Esophagus muscularis mucosa (tissue), 4 donors: ENCODE measurements at places on chromosomes 5 and 9. TPM values are rescaled to one million over a fixed set of nuclear protein-coding genes. Genes with fewer than 3 reads are reported as not detected.
A peak's percentile ranks its signal among the peaks of the same experiment; 100 is the strongest.

DNA sequence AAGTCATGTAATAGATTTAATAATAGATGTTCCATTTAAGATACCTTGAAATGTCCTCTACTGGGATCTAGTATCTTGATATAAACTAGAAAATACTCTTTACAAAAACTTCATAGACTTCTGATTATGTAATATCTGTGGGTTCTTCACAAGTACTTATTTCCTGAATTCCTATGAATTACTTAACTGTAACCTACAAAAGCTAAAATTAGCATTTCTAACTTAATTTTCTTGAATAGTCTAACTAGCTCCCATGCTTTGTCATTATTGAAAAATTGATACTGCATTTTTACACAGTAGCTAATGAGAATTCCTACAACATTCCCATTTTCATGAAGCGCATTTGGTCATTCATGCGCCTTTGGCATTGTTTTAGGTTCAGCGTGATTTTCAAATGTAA, 1828.2 kb downstream of the MAT2B start:
- DNase-seq: no peak
- H3K27ac ChIP-seq: no peak overlapping the region
- H3K4me3 ChIP-seq: no peak overlapping the region
- no peaks in the 10 kb centered on the region for H3K4me1 ChIP-seq
- no peaks in the 10 kb centered on the region for H3K36me3 ChIP-seq

GRCh38 chr5:177478711-177479646, 5.5 kb upstream of the DBN1 start:
- H3K4me1 ChIP-seq: peaks cover 99% of the 10 kb centered on the region
- H3K27me3 ChIP-seq: no peaks in the 10 kb centered on the region
- peak overlapping the region; percentile 94 for H3K27ac ChIP-seq

- no peaks in the 10 kb centered on the region for H3K27me3 ChIP-seq
- H3K36me3 ChIP-seq: no peaks in the 10 kb centered on the region
- DNase-seq: no peak
- H3K27ac ChIP-seq: no peak overlapping the region
- H3K4me3 ChIP-seq: no peak overlapping the region
These were observed 39.4 kb downstream of the LYRM7 start for GRCh38 chr5:131210151-131210510.

DNA sequence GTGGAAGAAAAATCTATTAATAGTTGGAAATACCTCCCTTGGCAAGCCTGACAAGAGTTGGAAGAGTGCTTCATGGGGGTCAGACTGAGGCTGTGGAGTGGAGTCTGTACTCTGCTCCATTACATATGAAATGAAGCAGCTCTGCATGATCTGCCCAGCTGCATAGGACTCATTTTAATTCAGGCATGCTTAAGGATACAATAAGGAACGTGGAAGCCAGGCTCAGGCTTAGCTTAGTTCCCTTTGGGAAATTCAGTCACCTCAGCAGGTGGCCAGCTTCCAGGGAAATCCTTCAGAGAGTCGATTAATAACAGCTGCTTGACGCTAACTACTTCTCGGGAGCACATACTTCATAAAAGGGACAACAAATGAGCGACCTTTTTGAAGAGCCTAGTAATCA, 1672.9 kb upstream of the WWC1 start:
- H3K36me3 ChIP-seq: no peaks in the 10 kb centered on the region
- no peak overlapping the region for H3K4me3 ChIP-seq
- no peaks in the 10 kb centered on the region for H3K4me1 ChIP-seq
- DNase-seq: no peak
- no peak overlapping the region for H3K27ac ChIP-seq

DNA sequence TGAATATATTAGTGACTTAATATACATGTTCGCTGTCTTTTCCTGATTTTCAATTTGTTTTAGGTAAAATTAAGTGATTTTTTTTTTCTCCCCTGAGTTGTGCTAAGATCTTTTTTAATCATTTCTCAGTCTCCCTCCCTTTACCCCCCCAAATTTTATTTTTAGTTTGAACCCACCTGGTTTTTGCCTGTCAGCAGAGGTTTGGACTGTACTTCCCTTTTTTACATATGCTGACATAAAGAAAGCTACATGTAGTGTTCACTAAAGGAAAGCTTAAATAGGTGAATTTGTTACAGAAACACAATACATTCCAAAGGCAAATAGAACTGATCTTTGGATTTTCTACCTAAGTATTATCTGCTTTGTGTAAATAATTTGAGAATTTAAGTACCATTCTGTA, 82.2 kb downstream of the IPO11 start:
- no peaks in the 10 kb centered on the region for H3K27me3 ChIP-seq
- H3K4me3 ChIP-seq: no peak overlapping the region
- H3K4me1 ChIP-seq: no peaks in the 10 kb centered on the region
- H3K27ac ChIP-seq: no peak overlapping the region
- H3K36me3 ChIP-seq: no peaks in the 10 kb centered on the region
- DNase-seq: no peak

DNA sequence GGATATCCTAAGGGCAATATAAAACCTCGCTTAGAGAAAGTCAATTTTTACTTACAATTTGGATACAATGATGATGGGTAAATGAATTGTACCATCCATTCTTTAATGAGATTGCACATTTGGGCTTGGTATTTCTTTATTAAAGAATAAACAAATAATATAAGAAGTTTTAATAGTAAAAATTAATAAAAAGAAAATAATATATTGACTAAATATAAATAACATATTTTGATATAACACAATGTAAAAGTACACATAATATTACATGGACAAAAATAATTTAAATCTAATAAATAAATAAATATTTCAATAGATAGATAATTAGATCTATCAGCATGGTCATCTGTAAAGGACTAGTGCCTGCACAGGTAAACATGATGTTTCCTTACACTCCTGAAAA, 944 bp downstream of the IFNA21 start:
- DNase-seq: no peak
- no peaks in the 10 kb centered on the region for H3K4me1 ChIP-seq
- no peaks in the 10 kb centered on the region for H3K36me3 ChIP-seq

DNA sequence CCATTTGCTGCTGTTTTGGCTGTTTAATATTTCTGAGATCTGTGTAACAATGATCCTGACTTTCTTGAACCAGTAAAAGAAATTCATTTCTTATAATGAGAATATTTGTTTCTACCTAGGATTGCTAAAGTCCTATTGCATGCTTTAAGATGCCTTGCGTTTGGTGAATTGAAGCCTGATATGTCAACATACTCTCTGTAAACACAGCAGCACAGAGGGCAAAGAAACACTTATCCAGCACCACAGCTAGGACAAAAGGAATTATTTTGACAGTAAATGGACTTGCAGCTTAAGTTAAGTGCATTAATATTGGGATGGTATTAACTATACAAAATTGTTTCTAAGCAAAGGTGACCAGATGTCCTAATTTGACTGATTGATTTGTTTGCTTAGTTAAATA, 2031.2 kb upstream of the CDH6 start:
- no peaks in the 10 kb centered on the region for H3K36me3 ChIP-seq
- DNase-seq: no peak
- H3K4me3 ChIP-seq: no peak overlapping the region

GRCh38 chr5:58148254-58148775, 311.6 kb downstream of the PLK2 start:
- H3K4me3 ChIP-seq: no peak overlapping the region
- H3K4me1 ChIP-seq: no peaks in the 10 kb centered on the region
- H3K36me3 ChIP-seq: no peaks in the 10 kb centered on the region
- H3K27ac ChIP-seq: no peak overlapping the region
- H3K27me3 ChIP-seq: no peaks in the 10 kb centered on the region
- no peak for DNase-seq

DNA sequence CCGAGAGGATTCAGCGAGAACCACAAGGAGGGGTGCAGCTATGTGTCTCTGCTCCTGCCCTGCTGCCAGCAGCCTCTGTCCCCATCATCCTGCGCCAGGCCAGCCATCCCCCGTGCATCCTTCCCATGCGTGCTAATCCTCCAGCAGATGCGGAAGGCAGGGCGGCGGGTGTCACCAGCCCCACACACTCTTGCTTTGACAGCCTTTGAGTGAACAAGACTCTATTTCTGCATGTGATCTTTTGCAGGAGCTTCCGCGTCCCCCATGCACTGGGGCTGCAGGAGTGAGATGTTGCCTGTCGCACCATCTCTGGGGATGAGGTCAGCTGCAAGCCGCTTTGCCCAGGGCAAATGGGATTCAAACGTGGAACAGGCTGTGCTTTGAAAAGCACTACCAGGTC, 58.0 kb upstream of the OLFM1 start:
- no peaks in the 10 kb centered on the region for H3K4me1 ChIP-seq
- no peaks in the 10 kb centered on the region for H3K27me3 ChIP-seq
- H3K4me3 ChIP-seq: no peak overlapping the region
- no peak overlapping the region for H3K27ac ChIP-seq

DNA sequence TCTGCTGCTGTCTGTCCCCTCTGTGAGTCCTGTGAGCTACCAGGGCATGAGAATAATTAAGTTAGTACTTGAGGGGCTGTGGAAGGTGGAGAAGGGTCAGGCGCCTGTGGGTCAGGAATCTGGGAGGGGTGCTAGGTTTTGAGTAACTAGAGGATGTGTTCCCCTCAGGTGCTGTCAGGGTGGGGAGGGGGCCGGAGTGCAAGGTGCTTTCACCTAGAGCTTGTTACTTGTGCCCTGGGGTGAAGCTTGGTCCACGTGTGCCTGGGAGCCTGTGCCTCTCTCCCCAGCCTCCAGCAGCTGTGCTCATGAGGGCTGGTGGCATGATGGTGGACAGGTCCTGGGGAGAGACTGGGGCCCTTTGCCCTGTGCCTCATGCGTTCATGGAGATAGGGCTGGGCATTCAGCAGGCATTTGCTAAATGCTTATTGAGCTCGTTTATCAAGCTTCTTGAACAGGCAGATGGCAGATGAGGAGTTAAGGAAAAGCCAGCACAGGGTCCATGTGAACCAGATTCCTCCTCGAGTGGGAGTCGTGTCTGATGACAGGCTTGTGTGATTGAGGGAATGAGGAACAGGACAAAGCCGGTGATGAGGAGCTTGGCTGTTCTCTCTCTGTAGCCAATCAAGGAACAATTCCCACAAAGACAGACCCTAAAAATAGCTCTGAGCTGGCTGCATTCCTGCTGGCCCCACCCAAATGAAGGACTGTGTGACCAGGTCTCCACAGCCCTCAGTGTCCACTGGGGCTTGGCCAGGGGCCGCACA, 40.9 kb downstream of the CACNA1B start:
- H3K27ac ChIP-seq: no peak overlapping the region
- H3K4me3 ChIP-seq: no peak overlapping the region
- H3K4me1 ChIP-seq: peaks cover 10% of the 10 kb centered on the region

DNA sequence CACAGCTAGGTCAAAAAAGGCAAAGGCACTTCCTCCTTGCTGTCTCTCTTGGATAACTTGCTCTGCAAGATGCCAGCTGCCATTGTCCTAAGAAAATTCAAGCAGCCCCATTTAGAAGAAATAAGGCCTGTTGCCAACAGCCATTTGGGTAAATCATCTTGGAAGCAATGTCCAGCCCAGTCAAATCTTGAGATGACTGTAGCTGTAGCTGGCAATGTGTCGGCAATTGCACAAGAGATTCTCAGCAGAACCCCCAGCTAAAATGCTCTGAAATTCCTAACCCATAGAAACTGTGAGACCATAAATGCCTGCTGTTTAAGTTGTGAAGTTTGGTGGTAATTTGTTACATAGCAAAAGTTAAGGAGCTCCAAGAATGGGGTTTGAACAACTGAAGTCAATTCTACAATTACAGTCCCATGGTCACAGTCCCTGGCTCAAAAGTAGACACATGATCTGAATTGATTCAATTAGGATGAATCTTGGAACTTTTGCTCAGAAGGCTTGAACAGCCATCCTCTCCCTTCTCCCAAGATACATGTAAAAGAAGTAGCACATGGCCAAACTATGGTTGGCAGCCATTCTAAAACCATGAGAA, 151.1 kb downstream of the MPDZ start:
- peaks cover 73% of the 10 kb centered on the region for H3K36me3 ChIP-seq
- no peak overlapping the region for H3K27ac ChIP-seq
- peaks cover 24% of the 10 kb centered on the region for H3K4me1 ChIP-seq
- H3K4me3 ChIP-seq: no peak overlapping the region

GRCh38 chr5:95899006-95899405, 62.6 kb downstream of the ELL2 start:
- no peak overlapping the region for H3K4me3 ChIP-seq
- H3K27me3 ChIP-seq: no peaks in the 10 kb centered on the region
- DNase-seq: no peak

DNA sequence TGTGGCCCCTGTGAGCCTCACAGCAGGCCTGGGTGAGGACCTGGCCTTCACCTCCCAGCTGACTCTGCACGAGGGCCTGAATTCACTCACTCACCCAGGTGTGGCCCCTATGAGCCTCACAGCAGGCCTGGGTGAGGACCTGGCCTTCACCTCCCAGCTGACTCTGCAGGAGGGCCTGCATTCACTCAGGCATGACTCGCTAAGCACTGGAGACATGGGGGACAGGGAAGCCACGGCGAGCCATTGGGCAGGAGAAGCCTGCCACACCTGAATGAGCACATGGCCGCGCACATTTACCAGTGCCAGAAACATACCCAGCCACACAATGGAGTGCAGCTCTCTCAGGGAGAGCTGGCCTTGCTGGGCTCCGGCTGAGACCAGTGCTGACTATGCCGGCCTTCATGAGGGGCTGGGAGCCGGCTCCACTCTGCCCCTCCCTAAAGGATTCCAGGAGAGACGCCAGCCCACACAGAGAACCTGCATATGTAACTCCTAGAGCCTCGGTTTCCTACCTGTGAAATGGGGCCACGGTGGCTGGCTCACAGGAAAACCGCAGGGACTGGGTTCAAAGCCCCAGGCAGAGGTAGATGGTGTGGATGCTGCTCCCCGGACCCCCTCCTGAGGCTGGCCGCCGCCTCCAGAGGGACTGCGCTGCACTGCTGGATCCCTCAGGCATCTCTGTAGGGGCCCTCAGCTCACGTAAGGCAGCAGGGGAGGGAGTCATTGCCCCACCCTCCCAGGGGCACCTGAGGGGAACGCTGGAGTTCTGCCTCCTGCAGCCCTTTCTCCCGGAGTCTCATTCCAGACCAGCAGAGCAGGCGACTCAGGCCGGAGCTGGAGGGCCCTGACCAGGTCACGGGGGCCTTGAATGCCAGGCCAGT, 7.2 kb downstream of the ADAMTS2 start:
- H3K36me3 ChIP-seq: no peaks in the 10 kb centered on the region
- no peak for DNase-seq
- H3K4me1 ChIP-seq: no peaks in the 10 kb centered on the region

The EPB41L4B gene
- 1.5 TPM for total RNA-seq

The WDR38 gene
- not detected for total RNA-seq

The LCN9 gene
- not detected for total RNA-seq

The DPH7 gene
- 19.9 TPM for total RNA-seq

The CCDC112 gene
- 8.6 TPM for total RNA-seq

The ARID3C gene
- not detected for total RNA-seq

The PLGRKT gene
- total RNA-seq: 12.3 TPM

The FAM221B gene
- not detected for total RNA-seq

The SAXO1 gene
- total RNA-seq: 0.11 TPM

The FOXI1 gene
- not detected for total RNA-seq

The RLN1 gene
- not detected for total RNA-seq
